DND-41 (cell line): ENCODE measurements at places on chromosomes 13 and 19.

- no peak for DNase-seq
Observed at GRCh38 chr19:47523473-47523872, 8.6 kb upstream of the NAPA start.

DNA sequence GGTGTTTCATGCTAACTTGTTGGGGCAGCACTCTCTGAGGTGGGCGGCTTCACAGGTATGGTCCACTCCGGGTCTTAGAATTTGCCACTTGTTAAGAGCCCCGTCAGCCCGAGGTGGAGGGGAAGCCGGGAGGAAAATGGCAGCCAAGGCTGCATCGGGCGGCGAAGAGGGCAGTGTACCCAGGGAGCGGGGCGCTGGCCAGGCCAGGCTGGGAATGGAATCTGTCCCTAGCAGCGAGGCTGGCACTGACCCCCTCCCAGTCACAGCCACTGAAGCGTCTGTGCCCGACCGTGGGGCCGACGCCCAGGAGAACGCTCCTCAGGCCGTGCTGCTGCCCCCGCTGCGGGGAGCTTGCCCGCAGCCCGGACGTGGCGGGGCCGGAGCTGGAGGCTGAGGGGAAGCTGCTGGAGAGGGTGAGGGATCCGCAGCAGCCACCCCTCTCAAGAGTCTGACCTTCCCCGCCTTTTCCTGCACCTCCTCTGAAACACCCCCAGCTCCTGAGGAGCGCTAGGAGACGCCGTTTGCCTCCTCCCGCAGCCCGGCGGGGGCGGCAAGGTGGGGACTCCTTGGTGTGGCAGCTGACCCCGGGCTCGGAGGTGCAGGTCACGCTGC is 313.8 kb upstream of the SPRY2 start:
- DNase-seq, result no peak

GRCh38 chr13:99260216-99260615 is 2.0 kb upstream of the GPR18 start:
- no peak for DNase-seq

DNA sequence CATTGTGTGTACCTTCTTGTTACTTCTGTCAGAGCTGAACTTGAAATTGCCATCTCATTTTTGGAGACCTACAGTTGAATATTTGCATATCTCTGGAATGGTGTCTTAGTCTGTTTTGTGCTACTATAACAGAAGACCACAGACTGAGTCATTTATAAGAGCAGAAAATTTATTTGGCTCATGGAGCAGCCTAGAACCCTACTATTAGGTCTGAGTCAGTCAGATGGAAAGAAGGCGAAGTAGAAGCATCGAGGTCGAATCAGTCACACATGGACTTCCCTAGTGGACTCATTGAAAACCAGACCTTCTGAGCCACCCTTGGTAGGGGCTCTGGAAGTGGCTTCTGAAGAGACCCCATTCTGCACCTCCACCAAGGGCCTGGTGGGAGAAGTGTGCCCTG is 33.9 kb upstream of the TPT1 start:
- DNase-seq, result no peak

- DNase-seq, result no peak
Observed at GRCh38 chr13:20686863-20687579, 16.5 kb upstream of the IL17D start.
